ENCODE measurements at places on chromosomes 2 and 18.

- DNase-seq = no peak
Observed at GRCh38 chr2:170477630-170478029, 237.5 kb upstream of the SP5 start.

- DNase-seq = no peak
Observed at GRCh38 chr2:195842932-195843331, 185.9 kb downstream of the SLC39A10 start.

DNA sequence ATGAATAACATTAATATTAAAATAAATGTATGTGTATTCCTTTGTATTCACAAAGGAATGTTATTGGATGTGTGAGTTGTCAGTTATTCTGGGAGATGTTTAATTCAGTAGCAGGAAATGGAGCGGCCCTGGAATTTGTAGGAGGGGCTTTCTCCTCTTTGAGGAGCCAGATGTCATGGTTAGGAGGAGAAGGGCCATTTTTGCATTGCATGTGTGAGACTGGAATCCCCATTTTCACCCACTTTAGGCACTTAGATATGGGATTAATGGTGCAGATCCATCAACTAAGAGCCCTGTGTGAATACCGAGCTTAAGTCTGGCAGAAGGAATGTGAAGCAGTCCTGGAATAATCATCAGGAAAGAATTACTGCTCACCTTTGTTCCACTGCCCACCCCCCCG is 439.2 kb downstream of the PARD3B start:
- no peak for DNase-seq

GRCh38 chr2:230956827-230957755 is 32.0 kb upstream of the GPR55 start:
- DNase-seq = no peak

DNA sequence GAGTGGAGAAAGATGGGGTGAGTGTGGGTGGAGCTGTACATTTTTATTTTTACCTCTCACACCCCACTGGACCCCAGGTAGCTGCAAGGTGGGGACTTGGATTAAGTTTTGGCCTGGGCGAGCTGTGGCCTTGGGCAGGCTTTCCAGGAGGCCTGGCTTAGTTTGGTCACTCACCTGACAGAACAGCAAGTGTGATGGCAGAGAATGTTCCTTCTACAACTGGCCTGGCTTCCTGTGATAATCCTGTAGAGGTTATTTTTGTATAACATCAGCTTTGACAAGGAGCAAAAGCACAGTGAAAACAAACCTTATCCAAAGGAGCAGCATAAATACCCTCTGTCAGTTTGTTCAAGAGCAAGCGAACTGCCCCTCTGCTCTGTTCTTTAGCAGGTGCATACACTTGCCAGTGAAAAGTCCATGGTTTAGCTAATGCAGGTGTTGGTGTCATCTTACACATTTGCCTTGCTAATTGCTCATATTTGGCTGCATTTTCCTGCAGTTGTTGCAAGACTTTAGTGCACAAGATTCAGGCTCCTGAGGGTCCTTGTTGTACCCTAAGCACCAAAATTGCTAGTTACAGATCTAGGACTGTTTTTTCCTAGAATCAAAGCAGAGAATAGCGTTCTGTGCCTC is 6.3 kb downstream of the THNSL2 start:
- DNase-seq = no peak

DNA sequence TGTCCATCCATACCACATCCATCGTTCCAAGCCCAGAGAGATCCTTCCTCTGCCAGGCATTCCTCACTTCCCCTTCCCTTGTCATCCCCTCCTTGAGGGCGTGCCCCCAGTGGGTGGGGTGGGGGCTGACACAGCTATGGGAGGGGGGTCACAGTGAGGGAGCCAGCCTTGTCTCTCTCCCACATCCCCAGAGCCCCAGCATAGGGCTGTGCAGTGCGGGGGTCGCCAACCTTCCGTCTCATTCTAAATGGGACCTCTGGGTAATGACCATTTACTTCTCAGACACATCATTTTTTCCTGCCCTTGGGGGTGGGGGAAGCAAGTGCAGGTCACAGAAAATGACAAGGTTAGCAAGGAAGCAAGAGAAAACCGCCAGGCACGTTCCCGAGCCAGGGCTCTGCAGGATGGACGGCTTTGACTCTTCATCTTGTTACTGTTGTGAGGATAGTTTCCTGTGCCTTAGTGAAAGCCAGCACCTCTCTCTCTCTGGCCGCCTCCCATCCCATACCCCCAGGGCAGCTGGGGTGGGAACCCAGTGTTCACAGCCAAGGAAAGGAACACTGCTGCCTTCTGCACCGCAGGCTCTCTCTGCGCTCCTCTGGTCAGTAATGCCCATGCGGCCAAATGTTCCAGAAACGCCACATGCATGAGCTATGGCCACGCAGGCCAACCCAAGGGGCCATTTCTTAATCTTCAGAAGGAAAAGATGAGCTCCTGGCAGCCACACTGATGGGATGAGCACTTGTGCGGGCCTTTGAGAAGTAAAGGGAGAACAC is 22.7 kb upstream of the OTOS start:
- DNase-seq = no peak

DNA sequence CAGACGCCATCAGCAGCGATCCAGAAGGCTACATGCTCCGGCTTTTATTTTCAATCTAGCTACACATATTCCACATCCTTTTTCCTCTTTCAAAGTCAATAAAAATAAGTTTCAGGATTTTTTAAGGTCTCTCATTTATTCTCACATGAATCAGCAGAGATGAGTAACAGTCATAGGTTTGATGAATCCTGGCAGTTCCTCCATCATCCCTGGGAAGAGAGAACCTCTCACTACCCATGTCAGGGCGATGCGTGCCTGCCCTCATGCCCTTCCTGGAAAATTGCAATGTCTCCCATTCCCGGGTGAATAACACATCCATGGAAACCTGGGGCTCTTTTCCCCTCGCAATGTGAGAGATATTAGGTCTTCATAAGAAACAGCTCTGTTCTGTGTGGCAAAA is 301.1 kb upstream of the SMIM21 start:
- no peak for DNase-seq

DNA sequence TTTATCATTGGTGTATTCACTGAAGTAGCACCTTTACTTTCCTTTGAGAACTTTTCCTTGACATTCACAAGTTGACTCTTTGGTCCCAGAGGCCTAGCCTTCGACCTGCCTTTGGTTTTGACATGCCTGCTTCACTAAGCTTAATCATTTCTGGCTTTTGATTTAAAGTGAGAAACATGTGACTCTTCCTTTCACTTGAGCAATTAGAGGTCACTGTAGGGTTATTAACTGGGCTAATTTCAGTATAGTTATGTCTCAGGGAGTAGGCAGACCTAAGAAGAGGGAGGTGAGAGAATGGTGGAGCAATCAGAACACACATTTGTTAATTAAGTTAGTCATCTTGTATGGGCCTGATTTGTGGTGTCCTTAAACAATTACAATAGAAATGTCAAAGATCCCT is 1040.7 kb upstream of the SLC39A10 start:
- no peak for DNase-seq

DNA sequence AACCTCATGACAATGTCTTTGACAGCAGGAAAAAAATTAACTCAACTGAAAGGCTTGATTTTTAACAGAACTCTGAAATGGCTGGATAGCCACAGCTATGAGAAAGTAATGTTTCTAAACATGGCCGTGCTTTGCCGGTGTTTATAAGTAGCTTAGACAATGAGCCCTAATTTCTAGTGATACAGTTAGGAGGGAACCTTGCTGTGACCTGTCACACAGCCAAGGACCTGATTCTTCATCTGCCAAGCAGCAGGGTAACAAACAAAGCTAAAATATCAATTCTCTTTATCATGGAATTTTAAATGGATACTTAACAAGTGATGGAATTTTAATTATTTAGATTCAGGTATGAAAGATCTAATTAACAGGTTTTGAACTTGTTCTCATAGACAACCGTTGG is 24.3 kb upstream of the DYNC2LI1 start:
- DNase-seq = no peak

GRCh38 chr18:35089382-35089781 is 48.2 kb downstream of the MAPRE2 start:
- DNase-seq = no peak

DNA sequence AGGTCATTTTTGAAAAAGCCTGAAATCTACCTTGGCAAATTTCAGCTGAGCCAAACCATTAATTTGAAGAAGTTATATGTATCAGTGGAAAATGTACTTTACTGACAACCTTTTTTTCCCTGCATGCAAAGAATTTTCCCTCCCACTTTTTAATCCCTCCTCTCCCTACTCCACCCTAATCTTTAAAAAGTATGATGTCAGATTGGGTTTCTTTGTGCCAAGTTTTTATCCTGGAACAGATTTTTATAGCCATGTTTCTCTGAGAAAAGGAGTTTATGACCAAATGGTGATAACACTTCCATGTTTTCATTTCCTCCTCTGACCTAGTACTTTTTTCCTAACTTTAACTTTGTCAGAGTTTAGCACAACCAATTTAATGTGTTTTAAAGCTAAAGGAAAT is 250.3 kb upstream of the FOSL2 start:
- no peak for DNase-seq

DNA sequence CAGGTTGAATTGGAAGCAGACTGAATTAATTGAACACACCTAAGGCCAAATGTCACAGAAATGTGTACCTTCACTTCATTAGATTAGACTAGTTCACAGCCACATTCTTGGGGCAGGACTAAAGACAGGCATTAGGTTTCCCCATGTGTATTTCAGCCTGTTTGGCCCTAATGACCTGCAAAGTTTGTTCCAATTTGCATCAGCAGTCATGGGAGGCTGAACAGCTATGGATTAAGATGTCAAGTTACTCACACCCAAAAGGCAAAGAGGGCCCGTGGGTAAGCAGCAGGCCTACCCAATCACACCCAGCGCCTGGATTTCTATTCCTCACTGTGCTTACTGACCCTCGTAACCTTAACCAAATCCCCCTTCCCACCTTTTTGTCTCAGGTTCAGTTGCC is 99.6 kb upstream of the RIOK3 start:
- no peak for DNase-seq

DNA sequence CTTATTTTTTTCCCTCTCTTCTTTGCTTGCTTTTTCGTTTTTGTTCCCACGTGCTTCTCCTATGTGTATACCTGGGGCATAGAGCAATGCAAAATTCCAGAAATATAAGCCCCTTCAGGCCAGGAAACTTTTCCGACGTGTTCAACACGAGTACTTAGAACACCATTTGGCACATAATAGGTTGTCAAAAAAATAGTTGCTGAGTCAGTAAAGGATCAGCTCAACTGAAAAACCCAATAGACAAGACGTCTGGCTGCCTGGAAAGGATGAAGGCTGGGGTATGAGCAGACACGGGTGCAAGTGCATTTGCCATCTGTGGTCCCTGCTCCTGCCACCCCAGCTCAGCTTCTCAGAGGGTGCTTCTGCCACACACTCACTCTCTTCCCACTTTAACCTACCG is 823.0 kb upstream of the SOX11 start:
- DNase-seq = no peak

DNA sequence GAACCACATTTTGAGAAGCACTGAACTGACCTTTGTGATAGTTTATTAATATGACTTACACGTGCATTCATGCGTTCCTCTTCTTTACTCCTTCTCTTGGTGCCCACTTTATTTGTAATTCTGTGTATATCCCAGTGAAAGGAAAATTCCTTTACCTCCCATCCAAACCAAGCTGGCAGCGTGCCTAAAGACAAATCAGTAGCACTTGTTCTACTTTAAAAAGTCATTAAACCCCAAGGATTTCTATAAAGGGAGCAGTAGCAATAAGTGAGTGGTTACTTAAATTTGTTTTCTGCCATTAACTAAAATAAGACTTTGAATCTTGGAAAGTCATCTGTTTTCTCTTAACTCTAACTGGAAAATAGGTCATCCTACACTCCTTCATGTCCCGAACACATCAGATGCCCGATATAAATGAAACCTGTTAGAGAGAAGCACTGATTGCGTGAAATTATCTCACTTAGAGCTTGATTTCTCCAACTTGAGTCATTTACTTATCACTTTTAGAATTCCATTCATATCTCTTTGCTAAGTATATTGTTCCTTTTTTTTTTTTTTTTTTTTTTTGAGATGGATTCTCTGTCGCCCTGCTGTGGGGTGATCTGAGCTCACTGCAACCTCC is 10.7 kb downstream of the PIK3C3 start:
- no peak for DNase-seq

GRCh38 chr2:127025359-127026166 is 81.4 kb downstream of the BIN1 start:
- peak; percentile 89 for DNase-seq

DNA sequence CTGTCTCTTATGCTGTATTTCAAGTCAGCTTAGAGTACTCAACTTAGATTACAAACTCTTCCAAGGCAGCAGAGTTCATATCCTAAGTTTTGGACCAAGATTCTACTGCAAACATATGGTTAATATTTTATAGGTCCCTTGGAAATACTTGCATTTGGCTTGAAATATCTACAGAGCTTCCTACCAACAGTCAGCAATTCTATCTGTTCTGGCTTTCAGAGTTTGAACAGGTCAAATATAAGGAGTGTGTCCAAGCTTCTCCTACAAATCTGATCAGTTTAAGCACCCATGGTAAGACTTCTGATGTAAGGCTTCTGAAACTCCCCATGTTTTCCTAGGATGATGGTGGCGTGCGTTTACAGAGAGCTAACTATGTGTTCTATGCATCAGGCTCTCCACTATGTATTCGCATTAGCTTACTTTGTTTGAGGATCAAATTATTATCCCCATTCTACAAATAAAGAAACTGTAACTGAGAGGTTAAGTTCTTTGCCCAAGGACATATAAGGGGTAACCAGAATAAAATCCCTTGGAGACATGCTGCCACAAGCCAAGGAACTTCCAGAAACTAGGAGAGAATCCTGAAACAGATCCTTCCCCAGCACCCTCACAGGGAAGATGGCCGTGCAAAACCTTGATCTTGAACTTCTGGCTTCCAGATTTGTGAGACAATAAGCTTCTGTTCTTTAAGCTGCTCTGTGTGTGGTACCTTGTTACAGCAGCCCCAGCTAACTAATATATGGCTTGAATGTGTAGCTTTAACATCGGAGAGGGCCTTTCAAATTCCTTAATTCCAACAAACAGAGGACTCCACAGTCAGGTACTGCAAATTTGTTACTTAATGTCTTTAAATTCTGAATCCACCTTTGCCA is 55.1 kb downstream of the ATP8B1 start:
- no peak for DNase-seq

GRCh38 chr18:35030277-35030989 is 10.8 kb upstream of the MAPRE2 start:
- no peak for DNase-seq

DNA sequence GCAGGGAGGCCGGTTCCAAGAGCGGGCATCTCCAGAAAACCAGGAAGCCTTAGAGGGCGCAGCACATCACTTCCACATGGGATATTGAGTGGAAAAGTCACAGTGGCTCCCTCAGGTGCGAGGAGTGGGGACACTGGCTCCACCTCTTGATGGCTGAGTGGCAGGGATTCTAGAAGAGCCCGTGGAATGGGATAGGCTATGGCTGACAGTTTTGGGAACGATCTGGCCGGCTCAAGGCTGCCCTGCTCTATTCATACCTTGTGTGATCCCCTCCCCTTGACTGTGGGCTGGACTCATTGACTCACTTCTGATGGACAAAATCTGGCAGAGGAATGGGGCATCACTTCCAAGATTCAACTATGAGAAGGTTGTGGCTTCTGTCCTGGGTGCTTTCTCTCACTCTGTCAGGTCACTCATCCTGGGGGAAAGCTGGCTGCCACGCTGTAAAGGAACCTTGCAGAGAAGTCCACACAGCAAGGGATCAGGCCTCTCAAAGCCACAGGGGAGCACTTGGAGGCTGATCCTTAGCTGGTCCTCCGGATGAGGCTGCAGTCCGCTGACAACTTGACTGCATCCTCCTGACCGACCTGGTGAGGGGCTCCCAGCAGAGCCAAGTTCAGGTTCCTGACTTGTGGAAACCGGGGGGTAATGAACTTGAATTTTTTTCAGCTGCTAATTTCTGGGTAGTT is 46.7 kb upstream of the HS6ST1 start:
- DNase-seq = no peak

GRCh38 chr2:229884775-229885699 is 36.8 kb downstream of the TRIP12 start:
- no peak for DNase-seq

- DNase-seq = no peak
Observed at GRCh38 chr2:215354771-215355695, 43.2 kb downstream of the ATIC start.

Data from stimulated activated effector memory CD8-positive, alpha-beta T cell treated with anti-CD3 and anti-CD28 coated beads, Interleukin-12 subunit alpha, Interleukin-12 subunit beta, amount 100 ng/mL, for 72 hours (primary cell).